Activated CD8-positive, alpha-beta memory T cell treated with anti-CD3 and anti-CD28 coated beads, Interleukin-2, amount 10 ng/mL, durations not matched to agents 7 days and 5 days (primary cell): ENCODE measurements at places on chromosomes 4 and X. TPM values are rescaled to one million over a fixed set of nuclear protein-coding genes. Genes with fewer than 3 reads are reported as not detected.
A peak's percentile ranks its signal among the peaks of the same experiment; 100 is the strongest.

GRCh38 chr4:74100531-74100930 is 1.5 kb upstream of the CXCL2 start:
- no peak overlapping the region for H3K4me3 ChIP-seq
- no peak for DNase-seq
- no peak overlapping the region for H3K27ac ChIP-seq
- peaks cover 6% of the 10 kb centered on the region for H3K4me1 ChIP-seq
- peaks cover 2% of the 10 kb centered on the region for H3K36me3 ChIP-seq

DNA sequence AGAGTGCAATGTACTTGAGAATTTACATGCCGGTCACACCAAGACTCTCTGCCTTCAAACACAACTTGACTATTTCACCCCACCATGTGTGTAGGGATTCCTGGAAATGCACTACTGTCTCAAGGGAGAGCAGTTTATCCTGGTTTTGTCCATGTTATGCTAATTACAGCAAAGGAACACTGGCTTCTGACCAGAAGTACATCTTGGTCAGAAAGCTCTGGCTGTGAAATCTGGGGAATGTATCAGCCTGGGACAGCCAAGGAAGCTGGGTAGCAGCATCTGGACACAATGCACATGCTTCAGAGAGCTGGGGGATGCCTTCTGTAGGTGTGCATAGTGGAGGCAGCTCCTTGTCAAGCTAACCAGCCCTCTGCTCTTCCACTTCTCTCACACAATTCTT is 1432.6 kb upstream of the TENM3 start:
- H3K27ac ChIP-seq: no peak overlapping the region
- no peaks in the 10 kb centered on the region for H3K27me3 ChIP-seq
- H3K36me3 ChIP-seq: no peaks in the 10 kb centered on the region
- H3K4me3 ChIP-seq: no peak overlapping the region
- no peak for DNase-seq

GRCh38 chr4:146582864-146583263 is 55.8 kb upstream of the POU4F2 start:
- no peak overlapping the region for H3K27ac ChIP-seq
- no peaks in the 10 kb centered on the region for H3K36me3 ChIP-seq
- DNase-seq: no peak
- no peak overlapping the region for H3K4me3 ChIP-seq
- H3K27me3 ChIP-seq: peaks cover 4% of the 10 kb centered on the region

DNA sequence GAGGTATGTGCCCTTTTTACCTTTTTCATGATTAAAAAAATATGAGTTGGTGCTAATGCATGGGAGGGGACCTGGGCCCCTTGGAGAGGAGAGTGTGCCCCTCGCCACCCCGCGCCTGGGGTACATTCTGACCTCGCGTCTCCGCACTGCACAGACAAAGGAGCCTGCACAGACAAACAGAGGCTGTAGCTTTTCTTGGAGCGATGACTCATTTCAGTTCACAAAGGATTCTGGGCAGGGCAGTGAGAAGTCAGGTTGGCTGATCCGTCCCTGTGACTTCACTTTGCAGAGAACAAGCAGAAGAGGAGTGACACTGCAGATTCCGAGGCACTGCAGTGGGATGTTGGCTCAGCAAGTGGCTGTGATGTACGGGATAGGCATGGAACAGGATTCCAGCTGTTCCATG is 82.9 kb downstream of the STOX2 start:
- H3K4me3 ChIP-seq: no peak overlapping the region
- no peak for DNase-seq
- no peak overlapping the region for H3K27ac ChIP-seq
- H3K36me3 ChIP-seq: no peaks in the 10 kb centered on the region
- H3K27me3 ChIP-seq: peaks cover 7% of the 10 kb centered on the region
- H3K4me1 ChIP-seq: no peaks in the 10 kb centered on the region

DNA sequence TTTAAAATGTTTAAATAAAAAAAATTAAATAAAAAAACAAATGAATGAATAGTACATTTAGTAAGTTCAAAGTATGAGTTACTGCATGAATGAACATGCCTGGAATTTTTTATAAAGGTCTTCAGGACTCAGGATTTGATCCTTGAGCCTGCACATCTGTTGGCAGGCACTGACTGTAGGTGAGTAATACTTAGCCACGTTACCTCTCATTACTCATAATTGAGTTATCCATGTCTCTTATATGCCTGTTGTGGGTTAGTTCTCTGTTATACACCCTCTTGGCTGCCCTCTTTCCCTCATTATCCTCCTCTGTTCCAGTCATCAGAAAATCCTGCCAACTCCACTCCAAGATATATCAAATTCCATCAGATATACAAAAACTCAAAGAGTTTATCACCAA is 276.0 kb downstream of the FBXW7 start:
- peaks cover 5% of the 10 kb centered on the region for H3K36me3 ChIP-seq
- no peak for DNase-seq
- no peak overlapping the region for H3K4me3 ChIP-seq
- H3K4me1 ChIP-seq: peaks cover 2% of the 10 kb centered on the region
- peaks cover 3% of the 10 kb centered on the region for H3K27me3 ChIP-seq

DNA sequence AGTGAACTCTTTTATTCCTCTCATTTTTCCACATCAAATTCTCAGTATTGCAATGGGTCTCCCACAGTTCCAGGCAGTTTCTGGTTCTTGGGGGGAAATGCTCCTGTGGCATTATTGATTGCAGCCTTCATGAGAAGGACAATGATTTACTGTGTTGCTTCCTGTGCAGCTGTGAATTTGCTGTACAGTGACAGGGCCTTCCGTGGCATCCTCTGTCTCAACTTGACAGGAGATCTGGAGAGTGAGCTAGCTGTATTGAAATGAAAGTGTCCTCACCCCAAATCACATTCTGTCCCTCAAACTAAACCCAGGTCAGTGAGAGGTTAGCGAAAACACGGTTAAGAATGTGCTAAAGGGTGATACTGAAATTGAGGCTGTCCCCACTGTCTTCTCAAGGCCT is 77.1 kb upstream of the ATOH1 start:
- H3K36me3 ChIP-seq: no peaks in the 10 kb centered on the region
- H3K4me1 ChIP-seq: no peaks in the 10 kb centered on the region
- H3K4me3 ChIP-seq: no peak overlapping the region
- H3K27me3 ChIP-seq: no peaks in the 10 kb centered on the region
- no peak for DNase-seq

GRCh38 chr4:137754652-137755471 is 222.6 kb upstream of the PCDH18 start:
- H3K27ac ChIP-seq: no peak overlapping the region
- no peaks in the 10 kb centered on the region for H3K4me1 ChIP-seq
- no peak overlapping the region for H3K4me3 ChIP-seq
- H3K27me3 ChIP-seq: no peaks in the 10 kb centered on the region

The MAGEC2 gene
- not detected for total RNA-seq

The PABPC1L2A gene
- not detected for total RNA-seq

The TEX13D gene
- not detected for total RNA-seq

DNA sequence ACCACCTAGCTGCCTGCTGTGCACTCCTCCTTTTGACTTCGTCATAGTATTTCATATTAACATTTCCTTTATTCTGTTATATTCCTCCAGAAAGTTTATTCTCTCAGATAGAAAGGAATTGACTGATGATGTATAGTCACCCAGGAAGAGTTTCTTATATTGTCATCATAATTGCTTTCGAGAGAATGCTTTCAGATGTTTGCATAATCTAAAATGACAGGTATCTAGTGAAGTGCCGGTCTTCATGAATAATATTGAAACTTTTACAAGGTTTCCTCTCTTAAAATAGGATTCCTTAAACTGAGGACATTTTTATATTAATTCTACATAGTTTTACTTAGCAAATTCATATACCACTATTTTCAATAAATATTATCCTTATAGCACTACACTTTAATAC is 10.1 kb downstream of the SEC24D start:
- no peak for DNase-seq
- H3K27ac ChIP-seq: peak overlapping the region; percentile 50
- no peak overlapping the region for H3K4me3 ChIP-seq
- H3K36me3 ChIP-seq: peaks cover 41% of the 10 kb centered on the region
- no peaks in the 10 kb centered on the region for H3K27me3 ChIP-seq

GRCh38 chr4:162274354-162274753 is 110.6 kb upstream of the FSTL5 start:
- DNase-seq: no peak
- no peaks in the 10 kb centered on the region for H3K4me1 ChIP-seq
- H3K4me3 ChIP-seq: no peak overlapping the region
- no peak overlapping the region for H3K27ac ChIP-seq
- H3K36me3 ChIP-seq: no peaks in the 10 kb centered on the region
- H3K27me3 ChIP-seq: no peaks in the 10 kb centered on the region

The JCHAIN gene
- total RNA-seq: not detected

DNA sequence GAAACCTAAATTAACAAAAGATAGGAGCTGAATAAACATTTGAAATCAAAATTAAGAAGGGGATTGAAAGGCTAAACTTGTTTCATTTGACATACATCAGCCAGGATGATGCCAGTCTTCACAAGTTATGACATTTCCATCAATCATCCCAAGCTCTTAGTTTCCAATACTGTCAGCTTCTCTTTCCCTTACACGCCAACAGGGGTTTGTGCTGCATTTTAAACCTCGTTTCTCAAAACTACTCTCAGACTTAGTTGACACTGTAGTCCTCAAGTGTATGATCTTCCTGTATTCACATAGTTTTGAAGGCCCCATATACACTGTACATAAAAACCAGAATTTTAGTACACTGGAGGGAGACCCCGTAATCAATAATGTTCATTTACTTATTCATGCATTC is 840 bp upstream of the P2RY10 start:
- H3K27me3 ChIP-seq: no peaks in the 10 kb centered on the region
- H3K4me1 ChIP-seq: peaks cover 32% of the 10 kb centered on the region
- H3K4me3 ChIP-seq: no peak overlapping the region
- no peak for DNase-seq
- H3K36me3 ChIP-seq: peaks cover 45% of the 10 kb centered on the region

The LUZP4 gene
- total RNA-seq: not detected

The EGF gene
- total RNA-seq: not detected

GRCh38 chrX:154334496-154334895 is 38.9 kb downstream of the TKTL1 start:
- peak overlapping the region; percentile 32 for H3K27ac ChIP-seq
- H3K36me3 ChIP-seq: no peaks in the 10 kb centered on the region
- peaks cover 18% of the 10 kb centered on the region for H3K4me1 ChIP-seq

DNA sequence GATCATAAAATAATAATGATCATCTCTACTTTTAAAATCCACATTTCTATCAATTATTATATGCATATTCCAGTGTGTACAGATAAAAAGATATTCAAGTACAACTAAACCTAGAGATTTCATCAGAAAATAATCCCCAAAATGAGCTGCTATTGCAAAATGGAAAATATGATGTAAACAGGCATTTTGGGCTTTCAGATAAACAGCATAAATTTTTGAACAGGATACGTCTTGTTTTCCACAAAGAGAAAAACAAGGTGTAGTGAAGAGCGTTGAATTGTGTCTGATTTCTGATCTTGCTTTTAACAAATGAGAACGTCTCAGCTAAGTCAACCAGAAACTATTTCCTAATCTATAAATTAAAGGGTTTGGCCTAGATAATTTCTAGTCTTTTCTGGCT is 349.6 kb upstream of the FTHL17 start:
- H3K4me1 ChIP-seq: no peaks in the 10 kb centered on the region
- H3K27me3 ChIP-seq: no peaks in the 10 kb centered on the region
- H3K4me3 ChIP-seq: no peak overlapping the region
- DNase-seq: no peak

DNA sequence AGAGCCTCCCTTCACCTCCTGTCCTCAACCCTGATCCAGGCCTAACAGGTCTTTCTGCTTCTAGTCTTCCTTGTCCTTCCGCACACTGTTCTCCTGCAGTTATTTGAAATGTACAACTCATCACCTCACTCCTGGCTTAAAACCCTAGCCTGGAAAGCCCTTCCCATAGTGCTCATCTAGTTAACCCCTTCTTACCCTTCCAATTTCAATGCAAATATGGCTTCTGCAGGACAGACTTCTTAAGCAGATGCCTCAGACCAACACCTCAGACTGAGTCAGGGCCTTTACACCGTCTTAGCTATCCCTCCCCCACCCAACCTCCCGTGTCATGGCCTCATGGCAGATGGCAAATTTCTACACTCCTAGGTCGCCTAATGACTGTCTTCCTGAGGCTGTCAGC is 130.4 kb downstream of the BCOR start:
- no peaks in the 10 kb centered on the region for H3K27me3 ChIP-seq
- H3K27ac ChIP-seq: no peak overlapping the region
- no peak for DNase-seq
- H3K4me3 ChIP-seq: no peak overlapping the region
- peaks cover 1% of the 10 kb centered on the region for H3K36me3 ChIP-seq

DNA sequence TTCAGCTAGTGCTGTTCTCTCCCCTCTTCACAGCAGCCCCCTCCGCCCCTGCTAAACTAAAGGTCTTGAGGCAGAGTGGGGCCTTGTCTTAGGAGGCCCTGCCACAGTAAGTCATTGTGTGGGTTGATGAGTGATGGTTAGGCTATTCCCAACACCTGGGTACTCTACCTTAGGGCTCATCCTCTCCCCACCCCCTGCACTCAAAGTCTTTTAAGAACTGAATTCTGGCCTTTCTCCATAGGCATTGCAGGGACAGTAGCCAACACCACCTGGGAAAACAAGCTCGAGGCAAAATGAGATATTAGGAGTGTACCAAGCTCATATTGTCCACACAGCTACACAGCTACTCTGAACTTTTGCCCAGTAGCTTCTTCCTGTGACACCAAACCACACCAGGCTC is 42.5 kb downstream of the RAB40AL start:
- H3K27me3 ChIP-seq: no peaks in the 10 kb centered on the region
- no peaks in the 10 kb centered on the region for H3K4me1 ChIP-seq
- DNase-seq: no peak
- no peak overlapping the region for H3K4me3 ChIP-seq

The TAF7L gene
- total RNA-seq: not detected

- no peak overlapping the region for H3K4me3 ChIP-seq
- no peaks in the 10 kb centered on the region for H3K27me3 ChIP-seq
- H3K4me1 ChIP-seq: peaks cover 80% of the 10 kb centered on the region
Observed at GRCh38 chr4:10007793-10008608, 13.3 kb downstream of the SLC2A9 start.

GRCh38 chr4:106329041-106329618 is 12.8 kb downstream of the AIMP1 start:
- peaks cover 41% of the 10 kb centered on the region for H3K36me3 ChIP-seq
- no peak for DNase-seq
- H3K27me3 ChIP-seq: no peaks in the 10 kb centered on the region
- H3K4me3 ChIP-seq: no peak overlapping the region
- no peak overlapping the region for H3K27ac ChIP-seq

DNA sequence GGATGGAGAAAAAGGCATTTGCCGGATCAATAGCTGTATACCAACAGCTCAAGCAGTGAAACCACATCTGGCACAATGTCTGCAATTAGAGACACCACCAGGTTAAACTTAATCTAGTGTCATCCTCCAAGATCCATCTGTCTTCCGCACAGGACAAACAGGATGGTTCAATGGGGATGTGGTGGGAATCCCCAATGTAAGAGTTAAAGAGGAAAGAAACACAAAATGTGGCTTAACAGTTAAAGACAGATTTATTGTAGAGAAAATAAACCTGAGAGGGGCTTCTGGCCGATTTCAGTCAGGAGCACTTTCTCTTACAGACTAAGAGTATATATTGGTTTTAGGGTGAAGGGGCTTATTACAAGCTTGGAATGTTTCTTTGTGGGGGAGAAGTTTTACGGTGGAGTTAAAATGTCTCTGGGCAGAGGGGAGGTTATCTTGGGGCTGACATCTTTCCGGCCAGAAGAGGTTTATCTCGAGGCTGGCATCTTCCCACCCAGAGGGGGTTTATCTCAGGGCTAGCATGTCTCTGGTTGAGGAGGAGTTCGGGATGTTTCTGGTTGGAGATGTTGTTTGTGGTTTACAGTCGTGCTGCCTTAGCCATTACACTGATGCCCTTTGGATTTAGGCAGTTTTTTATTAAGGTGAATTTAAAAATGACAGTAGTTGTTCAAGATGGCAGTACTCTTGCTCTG is 61.7 kb downstream of the KANTR start:
- H3K36me3 ChIP-seq: peaks cover 2% of the 10 kb centered on the region
- no peak overlapping the region for H3K27ac ChIP-seq
- no peak for DNase-seq
- no peaks in the 10 kb centered on the region for H3K4me1 ChIP-seq
- H3K4me3 ChIP-seq: no peak overlapping the region

The GABRG1 gene
- not detected for total RNA-seq

The NDUFC1 gene
- total RNA-seq: 34.9 TPM
